ENCODE measurements at places on chromosomes 12 and 14. TPM values are rescaled to one million over a fixed set of nuclear protein-coding genes. Genes with fewer than 3 reads are reported as not detected.

RGS6 gene
- 10.0 TPM for polyA plus RNA-seq

IFT43 gene
- polyA plus RNA-seq, result 74.3 TPM

ASCL1 gene
- polyA plus RNA-seq, result 1.8 TPM

FBLN5 gene
- polyA plus RNA-seq, result 4.5 TPM

CLEC4D gene
- not detected for polyA plus RNA-seq

CATSPERB gene
- not detected for polyA plus RNA-seq

POTEG gene
- not detected for polyA plus RNA-seq

SELPLG gene
- polyA plus RNA-seq, result not detected

All from Purkinje cell (primary cell).